ENCODE measurements at places on chromosomes 1 and 21.

GRCh38 chr21:42207426-42207825, 11.5 kb upstream of the ABCG1 start:
- no peak for DNase-seq

GRCh38 chr1:25782608-25783201, 17.3 kb upstream of the SELENON start:
- DNase-seq, result no peak

DNA sequence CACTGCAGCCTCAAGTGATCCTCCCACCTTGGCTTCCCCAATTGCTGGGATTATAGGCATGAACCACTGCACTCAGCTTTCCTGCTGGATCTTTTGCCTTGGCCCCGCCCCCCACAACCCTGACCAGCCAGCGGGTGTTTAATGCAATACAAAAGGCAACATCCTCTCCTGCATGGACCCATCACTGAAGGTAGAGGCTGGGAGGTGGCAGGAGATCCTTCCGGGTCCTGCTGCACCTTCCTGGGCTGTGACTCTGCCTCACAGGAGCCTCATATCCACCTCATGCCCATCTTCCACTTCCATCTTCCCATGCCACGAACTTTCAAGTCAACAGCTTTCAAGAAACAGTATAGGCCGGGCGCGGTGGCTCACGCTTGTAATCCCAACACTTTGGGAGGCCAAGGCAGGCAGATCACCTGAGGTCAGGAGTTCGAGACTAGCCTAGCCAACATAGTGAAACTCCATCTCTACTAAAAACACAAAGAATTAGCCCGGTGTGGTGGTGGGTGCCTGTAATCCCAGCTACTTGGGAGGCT, 11.7 kb upstream of the WNT9A start:
- DNase-seq, result no peak

DNA sequence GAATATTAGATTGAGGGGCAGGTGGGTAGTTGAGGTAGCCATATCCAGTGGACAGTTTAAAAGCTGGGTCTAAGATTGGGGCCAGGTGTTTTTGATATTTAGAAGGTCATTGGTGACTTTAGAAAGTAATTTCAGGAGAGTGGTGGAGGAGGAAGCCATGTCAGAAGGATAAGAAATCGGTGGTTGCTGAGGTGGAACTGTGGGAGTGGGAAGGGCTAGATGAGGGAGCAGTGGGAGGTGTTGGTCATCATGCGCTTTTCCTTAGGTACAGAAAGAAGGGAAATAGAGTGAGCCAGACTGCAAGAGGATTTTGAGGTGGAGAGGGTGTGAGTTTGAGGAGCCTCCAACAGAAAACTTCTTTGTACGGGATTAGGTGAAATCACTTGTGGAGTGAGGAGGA, 7.2 kb downstream of the MTR start:
- no peak for DNase-seq

GRCh38 chr1:172477741-172478140, 33.9 kb upstream of the PIGC start:
- no peak for DNase-seq

GRCh38 chr21:39668369-39668768, 55.6 kb downstream of the B3GALT5 start:
- no peak for DNase-seq

DNA sequence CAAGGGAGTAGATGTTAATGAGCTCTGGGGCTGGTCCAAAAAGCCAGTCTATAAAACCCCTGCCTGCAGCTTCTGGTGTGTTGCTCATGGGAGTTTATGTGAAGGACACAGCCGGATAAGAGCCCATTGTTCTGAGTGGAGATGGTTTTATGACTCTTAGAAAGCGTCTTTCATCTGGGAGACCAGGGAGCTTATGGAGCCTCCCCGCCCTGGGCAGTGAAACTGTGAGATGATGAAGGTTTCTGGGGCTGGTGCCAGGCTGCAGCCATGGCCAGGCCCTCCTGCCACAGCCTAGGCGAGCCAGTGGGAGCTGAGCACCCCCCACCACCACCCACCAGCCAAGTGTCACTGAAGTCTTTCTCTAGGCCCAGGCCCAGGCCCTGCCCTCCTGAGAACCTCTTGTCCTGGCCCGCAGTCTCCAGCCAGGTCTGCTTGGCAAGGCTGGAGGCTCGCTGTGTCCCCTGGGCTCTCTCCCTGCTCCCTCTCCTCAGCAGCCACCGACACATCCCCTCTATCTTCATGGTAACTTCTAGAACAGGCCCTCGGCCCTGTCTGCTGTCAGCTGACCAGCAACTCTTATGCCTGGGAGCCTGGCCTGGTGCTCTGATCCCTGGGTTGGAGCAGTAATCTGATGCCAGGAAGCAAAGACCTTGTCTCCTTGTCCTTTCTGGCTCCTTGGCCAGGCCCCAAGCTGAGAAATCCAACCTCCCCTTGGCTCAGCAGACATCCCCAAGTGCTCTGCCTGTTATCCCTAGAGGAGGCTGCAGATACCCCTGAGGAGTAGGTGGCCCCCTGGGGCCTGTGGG, 7.6 kb upstream of the ARHGEF10L start:
- no peak for DNase-seq

GRCh38 chr1:174957829-174958228, 41.9 kb upstream of the CACYBP start:
- DNase-seq, result no peak

- DNase-seq, result no peak
These were observed 2.4 kb downstream of the DNAJC6 start for GRCh38 chr1:65311760-65312159.

GRCh38 chr21:45972353-45972715, 9.2 kb upstream of the COL6A1 start:
- no peak for DNase-seq

DNA sequence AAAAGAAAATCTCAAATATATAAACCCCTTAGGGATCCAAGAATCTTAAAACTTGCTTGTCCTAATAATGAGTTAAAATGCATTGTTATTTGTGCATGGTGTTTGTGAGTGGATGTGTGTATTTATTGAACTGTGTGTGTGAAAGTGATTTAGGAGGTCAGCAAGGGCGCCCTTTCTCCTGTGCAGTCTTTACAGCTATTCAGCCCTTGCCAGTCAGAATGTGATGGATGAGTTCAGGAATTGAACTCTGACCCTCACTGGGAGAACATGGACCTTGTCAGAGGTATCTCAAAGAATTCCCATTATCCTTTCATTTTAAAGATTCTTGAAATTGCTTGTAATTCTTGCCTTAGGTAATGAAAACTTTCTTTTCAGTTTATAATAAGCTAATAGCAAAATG, 493.0 kb upstream of the ADGRL4 start:
- DNase-seq, result no peak

- no peak for DNase-seq
These were observed 9.8 kb downstream of the SAMD11 start for GRCh38 chr1:933603-933940.

DNA sequence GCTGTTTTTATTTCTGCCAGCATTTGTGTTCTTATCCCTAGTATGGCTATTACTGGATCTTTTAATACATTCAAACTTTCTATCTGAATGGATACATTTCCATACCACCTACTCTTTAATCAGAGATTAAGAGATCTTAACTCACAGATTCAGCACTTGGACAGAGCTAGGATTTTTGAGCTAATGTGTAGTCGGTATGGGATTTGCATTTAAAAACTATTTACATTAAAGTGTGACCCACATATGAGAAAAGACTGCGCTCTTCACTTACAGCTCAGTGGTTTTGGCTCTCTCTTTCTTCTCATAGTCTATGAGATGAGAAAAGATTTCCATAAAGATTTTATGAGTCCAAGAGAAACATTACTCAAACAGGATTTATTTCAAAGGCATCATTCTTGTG, 16.4 kb downstream of the HMGB4 start:
- no peak for DNase-seq

- no peak for DNase-seq
These were observed 5.8 kb downstream of the CAPN8 start for GRCh38 chr1:223659711-223660110.

GRCh38 chr1:226990133-226990716, 50.1 kb downstream of the COQ8A start:
- DNase-seq, result no peak

GRCh38 chr1:110672001-110672752, 2.6 kb downstream of the KCNA3 start:
- DNase-seq, result peak; percentile 63

- no peak for DNase-seq
These were observed 698 bp upstream of the SLC22A15 start for GRCh38 chr1:115975569-115976061.

DNA sequence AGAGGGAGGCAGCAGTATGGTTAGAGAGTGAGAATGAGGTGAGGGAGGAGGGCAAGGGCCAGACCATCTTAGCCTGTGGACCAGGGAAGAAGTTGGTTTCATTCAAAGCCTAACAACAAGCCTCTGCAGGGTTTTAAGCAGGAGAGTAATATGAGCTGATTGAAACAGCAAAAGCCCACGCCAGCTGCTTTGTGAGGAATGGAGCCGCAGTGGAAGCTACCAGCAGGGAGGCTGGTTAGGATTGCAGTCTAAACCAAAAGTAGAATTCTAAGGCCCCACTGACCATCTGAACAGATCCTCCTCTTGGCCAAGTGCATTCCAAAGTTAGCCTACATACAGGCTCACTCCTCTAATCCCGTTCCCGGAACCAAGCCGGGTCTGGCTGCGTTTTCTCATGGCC, 44.8 kb downstream of the OLFML3 start:
- DNase-seq, result no peak

DNA sequence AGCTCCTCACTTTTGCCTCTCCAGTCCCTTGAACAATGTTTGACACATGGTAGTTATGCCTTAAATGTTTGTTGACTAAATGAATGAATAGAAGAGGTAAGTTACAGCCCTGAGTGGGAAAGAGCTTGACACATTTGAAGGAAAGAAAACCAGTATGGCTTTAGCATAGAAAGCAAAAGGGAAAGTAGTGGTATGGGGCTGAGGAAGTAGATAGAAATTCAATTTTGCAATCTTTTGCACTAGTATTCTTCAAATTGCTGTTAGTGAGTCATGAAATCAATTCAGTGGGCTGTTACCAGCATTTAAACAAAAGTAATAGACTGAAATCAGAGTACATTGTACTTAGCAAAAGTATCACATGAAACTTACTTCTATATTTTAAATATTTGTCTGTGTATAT, 21.1 kb downstream of the PLA2G4A start:
- no peak for DNase-seq

DNA sequence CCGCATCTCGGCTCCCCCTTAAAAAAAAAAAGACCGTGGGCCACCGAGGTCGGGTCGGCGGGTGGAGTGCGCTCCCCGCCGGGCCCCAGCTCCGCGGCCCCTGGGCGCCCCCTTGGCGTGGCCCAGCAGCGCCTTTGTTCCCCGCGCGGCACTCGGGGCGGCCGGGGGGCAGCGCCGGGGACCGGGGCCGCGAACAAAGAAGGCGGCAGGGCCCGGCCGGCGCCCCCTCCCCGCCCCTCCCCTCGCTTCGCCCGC, 571 bp downstream of the MARCKSL1 start:
- no peak for DNase-seq

DNA sequence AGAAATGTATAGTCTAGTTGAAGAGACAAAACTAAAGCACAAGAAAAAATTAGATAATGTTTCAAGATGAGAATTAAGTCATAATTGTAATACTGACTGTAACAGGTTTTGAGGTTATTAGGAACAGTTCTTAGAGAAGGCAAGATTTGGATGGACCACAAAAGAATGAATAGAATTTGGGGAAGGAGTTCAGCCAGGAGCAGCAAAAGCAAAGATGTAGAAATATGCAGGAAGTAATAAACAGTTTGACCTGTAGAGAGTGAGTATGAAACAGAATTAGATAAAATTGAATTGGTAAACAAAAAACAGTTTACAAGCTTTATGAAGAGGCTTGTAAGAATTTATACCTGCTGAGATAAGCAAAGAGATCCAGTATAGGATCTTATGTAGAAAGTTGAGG, 16.3 kb downstream of the VPS45 start:
- no peak for DNase-seq

DNA sequence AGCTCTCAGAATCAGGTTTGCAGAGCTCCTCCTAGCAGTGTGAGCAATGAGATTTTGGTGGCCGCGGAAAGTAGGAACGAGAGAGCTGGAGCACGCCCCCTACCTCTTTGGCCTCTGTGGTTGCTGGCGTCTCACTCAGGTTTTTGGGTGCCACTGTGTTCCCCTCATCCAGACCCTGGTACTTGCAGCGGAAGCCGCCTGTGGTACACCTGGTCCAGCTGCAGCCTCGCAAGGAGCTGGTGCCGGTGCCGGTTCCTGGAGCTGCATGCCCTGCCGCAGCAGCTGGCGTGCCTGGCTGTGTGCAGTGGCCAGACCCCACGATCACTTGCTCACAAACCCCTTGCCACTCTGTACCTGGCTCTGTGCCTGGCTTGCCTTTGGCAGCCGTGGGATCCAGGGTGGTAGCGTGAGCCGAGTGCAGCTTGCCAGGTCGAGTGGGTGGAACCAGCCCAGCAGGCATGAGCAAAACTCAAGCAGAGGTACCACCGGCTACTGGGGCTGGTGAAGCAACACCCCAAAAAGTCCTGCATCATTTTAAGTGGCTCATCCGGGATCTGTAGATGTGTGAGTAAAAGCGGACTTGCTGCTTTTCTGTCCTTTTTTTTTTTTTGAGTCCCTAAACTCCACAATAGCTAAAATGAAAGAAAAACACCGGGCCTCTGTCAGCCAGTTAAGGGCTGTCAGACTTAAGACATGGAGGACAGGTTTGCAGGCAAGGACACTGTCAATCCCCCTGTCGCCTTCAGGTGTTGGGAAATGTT, 844.9 kb downstream of the KCNT2 start:
- DNase-seq, result no peak

DNA sequence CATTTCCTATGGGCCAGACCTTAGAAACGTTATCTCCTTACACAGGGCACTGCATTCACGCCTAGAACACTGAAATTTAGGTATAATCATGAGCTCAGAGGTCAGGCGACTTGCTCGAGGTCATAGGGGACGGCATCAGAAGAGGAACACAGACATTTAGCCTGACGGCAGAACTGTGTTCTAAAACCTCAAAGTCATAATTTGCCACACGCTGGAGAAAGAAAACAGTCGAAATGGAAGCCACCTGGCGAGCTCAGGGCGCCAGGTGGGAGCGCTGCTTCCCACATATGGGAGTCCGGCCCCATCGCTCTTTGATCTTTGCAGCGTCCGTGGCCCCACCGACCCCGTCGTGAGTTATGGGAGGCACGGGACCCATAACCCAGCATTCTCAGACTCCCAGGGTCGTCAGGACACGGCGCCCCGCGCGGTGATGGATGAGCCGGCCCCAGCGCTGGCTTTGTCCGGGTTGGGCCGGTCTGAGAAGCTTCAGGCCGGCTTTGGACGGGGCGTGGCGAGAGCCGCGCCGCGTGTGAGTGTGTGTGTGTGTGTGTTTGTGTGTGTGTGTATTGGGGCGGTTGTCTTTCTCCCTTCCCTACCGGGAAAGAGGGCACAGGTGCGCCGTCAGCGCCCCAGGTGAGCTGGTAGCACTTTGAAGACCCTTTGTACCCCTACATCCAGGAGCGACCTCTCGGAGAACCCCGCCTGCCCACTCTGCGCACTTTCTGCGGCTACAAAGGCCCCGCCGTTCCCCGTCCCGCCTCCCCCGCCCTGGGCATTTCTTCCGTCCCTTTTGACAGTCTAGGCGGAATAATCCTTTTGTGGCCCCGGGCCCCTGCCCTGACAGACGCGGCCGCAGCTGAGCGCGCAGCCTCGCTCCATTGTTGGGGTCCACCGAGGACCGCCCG, 861 bp upstream of the DRAXIN start:
- DNase-seq, result no peak

Data from T-helper 9 cell (primary cell).